ENCODE measurements at places on chromosomes 3 and 15.

DNA sequence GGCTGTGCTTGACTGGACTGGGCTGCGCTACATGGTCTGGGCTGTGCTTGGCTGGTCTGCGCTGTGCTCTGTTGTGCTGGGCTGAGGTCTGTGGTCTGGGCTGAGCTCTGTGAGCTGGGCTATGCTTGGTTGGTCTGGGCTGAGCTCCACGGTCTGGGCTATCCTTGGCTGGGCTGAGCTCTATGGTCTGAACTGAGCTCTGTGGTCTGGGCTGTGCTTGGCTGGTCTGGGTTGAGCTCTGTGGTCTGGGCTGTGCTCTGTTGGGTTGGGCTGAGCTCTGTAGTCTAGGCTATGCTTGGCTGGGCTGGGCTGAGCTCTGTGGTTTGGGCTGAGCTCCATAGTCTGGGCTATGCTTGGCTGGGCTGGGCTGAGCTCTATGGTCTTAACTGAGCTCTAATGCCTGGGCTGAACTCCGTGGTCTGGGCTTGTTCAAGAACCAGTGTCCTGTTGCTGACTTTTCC, 92.0 kb downstream of the PLXNA1 start:
- peak; percentile 36 for DNase-seq

DNA sequence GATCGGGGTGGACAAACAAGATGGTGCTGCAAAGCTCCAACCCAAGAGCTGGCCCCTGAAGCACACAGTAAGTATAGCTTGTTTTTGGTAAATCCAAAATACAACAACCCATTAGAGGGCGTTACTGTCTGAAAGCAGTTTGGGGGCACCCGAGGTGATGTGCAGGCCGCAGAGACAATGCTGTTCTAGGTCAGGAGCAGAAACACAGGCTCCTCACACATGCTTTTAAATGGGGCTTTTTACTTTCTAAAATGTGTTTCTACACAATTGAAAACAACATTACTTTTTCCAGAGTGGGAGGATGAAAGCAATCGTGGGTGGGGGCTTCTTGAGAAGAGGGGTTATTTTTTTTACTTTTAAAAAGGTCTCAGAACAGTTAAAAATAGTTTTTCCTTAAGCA, 1029.3 kb upstream of the CFAP20DC start:
- DNase-seq: no peak

- no peak for DNase-seq
Measured at GRCh38 chr3:112779558-112780480, 66.8 kb downstream of the CD200R1L start.

- DNase-seq: no peak
Measured at GRCh38 chr15:81491414-81492096, 117.5 kb upstream of the TMC3 start.

DNA sequence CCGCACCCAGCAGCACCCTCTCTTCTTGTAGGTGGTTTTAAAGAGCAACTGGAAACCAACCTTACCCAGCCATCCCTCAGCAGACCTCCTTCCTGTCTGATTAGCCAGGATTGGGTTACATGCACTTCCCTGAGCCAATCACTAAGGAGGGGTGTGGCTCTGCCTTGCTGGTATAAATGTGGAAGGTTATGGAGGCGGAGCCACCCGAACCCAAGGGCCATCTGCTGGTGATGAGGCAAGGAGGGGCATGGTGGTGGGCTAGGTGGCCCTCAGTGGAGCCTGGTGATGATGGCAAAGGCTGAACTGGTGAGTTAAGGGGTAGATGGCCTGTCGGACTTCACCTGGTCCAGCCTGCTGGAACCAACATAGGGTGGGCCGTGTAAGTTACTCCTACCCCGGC, 39.8 kb downstream of the CCDC33 start:
- DNase-seq: no peak

- DNase-seq: no peak
Measured at GRCh38 chr15:89021224-89021623, 67.0 kb upstream of the ABHD2 start.

DNA sequence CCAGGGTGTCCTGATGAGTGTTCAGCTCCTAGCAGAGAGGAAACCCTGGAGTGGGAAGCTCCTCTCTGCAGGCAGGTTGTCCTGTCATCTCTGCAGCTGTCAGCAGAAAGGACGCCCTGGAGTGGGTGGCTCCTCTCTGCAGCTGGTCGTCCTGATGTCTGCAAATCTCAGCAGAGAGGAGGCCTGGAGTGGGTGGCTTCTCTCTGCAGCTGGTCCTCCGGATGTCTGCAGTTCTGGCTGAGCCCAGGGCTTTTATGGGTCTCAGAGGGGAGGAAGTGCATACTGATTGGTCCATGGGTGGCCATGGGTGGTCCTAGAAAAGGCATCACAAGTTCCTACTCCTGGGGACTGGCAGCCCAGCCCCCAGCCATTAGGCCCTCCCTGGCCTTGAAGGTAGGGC, 102.6 kb upstream of the BNIP2 start:
- no peak for DNase-seq

- DNase-seq: no peak
Measured at GRCh38 chr3:151974067-151974466, 100.6 kb downstream of the SUCNR1 start.

- no peak for DNase-seq
Measured at GRCh38 chr3:113275258-113275556, 63.9 kb downstream of the BOC start.

DNA sequence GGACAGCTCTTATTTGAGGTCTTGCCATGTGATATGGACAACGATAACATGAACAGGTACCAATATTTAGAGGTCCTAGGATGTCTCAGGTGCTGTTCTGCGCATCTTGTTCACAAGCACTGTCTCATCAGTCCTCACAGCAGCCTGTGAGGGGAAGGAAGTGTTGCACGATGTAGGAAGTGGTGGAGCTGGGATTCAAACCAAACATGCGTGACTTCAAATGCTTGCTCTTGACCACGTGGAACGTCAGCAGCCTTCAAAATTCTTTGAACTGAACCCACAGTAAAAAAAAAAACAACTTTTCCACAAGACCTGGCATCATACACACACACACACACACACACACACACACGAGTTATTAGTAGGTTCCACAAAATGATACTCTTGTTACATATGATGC, 153.4 kb upstream of the SMAD3 start:
- DNase-seq: no peak

DNA sequence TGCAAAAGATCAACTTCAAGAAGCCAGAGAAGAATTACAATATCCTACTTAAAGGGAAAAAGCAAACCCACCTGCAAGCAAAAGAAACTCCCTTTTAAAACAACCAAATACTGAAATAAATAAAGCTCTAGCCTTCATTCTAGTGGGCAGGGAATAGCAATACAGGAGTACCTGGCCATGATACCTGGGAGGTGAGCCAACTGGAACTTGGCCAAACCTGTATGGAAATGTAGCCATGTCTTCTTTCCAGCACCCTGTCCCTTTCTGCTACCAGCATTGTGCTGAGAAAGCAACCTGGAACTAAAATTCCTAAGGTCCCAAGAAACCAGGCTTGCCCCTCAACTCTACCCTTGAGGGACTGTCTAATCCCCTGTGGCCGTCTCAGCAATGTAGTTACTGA, 530.0 kb downstream of the EPHB1 start:
- no peak for DNase-seq

DNA sequence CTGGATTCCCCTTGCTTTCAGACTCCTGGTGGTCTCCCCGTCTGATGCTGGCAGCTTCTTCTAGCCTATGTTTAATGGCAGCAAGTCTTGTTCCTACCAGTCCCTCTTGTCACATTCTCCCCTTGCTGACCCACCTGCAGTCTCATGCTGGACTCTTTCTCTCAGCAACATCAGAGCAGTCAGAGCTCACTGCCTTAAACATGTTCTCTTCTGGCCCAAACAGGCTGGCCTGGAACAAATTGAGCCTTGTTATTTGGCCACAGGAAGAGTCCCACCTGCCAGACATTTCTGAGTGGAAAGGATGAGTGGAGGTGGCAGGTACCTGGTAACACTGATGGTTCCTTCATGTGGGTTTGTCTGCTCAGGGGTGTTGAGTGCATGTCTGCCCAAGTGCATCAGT, 59.2 kb upstream of the APEH start:
- DNase-seq: no peak

DNA sequence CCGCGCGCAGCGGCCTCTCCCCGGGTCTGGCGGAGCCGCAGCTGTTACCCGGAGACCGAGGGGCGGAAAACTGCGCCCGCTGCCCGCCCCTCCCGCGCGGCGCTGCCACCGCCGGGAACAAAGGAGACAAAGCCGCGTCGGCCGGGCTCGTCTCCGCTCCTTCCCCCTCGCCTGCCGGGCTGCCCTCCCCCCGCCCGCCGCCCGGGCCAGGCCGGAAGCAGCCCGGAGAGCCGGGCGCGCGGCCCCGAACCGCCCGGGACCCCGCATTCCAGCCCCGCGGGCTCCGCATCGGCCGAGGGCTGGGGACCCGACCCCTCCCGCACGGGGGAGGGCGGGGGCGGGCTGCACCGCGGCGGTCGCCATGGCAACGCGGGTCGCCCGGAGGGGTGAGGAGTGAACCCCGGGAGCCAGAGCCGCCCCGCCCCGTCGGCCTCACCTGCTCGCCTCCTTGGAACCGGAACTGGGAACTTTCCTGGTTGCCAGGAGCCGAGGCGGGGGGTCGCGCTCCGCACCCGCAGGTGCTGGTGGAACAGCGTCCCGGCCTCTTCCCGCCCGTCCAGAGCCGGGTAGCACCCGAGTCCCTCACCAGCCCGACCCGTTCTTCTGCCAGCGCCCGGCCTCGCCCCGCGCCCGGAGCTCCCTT, 448 bp downstream of the PLXNB1 start:
- DNase-seq: peak; percentile 46

GRCh38 chr3:55488398-55489055, 1.4 kb upstream of the WNT5A start:
- DNase-seq: peak; percentile 60

- no peak for DNase-seq
Measured at GRCh38 chr3:172397716-172398405, 50.4 kb downstream of the GHSR start.

DNA sequence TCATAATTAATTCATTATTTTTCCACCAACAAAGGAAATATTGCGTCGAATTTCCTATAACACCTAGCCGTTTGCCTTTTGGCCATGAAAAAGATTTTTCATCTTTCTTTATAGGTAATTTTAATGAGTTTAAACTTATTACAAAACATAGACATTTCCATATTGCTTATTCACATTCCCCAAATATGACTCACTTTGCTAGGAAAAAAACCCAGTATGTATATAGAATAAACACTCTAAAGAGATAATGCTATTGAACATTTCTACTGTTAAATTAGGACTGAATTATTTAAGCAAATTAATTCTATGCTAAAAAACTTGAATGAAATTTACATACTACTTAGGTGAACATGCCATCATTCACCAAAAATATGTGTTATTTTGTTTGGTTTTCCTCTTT, 16.2 kb downstream of the ZPLD1 start:
- DNase-seq: no peak

GRCh38 chr3:194775731-194776130, 90.0 kb downstream of the FAM43A start:
- DNase-seq: no peak

GRCh38 chr3:23170291-23170690, 32.8 kb upstream of the UBE2E2 start:
- no peak for DNase-seq

GRCh38 chr15:65101411-65101890, 13.5 kb downstream of the UBAP1L start:
- peak; percentile 61 for DNase-seq

- DNase-seq: no peak
Measured at GRCh38 chr3:10432931-10433330, 72.5 kb downstream of the ATP2B2 start.

GRCh38 chr3:34408088-34408487, 609.7 kb downstream of the PDCD6IP start:
- DNase-seq: no peak

DNA sequence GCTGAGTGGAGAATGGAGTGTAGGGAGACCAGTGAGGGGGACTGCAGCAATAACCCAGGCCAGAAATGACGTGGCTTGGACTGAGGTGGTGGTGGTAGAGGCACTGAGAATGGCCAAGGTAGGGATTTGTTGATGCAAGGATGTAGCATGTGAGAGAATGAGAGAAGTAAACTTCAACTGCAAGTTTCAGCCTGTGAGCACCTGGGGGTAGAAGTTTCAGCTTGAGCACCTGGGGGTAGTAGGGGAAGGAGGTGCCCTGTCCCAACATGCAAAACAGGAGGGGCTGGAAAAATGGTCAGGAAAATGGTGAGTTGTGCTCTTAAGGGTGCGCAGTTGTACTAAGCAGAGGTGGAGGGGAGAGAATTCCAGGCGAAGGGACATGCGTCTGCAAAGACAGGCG, 31.0 kb downstream of the IL16 start:
- DNase-seq: no peak
